ENCODE measurements at places on chromosomes 13 and 19.

- DNase-seq: no peak
These were observed 17.1 kb downstream of the ZNF823 start for GRCh38 chr19:11721681-11722080.

DNA sequence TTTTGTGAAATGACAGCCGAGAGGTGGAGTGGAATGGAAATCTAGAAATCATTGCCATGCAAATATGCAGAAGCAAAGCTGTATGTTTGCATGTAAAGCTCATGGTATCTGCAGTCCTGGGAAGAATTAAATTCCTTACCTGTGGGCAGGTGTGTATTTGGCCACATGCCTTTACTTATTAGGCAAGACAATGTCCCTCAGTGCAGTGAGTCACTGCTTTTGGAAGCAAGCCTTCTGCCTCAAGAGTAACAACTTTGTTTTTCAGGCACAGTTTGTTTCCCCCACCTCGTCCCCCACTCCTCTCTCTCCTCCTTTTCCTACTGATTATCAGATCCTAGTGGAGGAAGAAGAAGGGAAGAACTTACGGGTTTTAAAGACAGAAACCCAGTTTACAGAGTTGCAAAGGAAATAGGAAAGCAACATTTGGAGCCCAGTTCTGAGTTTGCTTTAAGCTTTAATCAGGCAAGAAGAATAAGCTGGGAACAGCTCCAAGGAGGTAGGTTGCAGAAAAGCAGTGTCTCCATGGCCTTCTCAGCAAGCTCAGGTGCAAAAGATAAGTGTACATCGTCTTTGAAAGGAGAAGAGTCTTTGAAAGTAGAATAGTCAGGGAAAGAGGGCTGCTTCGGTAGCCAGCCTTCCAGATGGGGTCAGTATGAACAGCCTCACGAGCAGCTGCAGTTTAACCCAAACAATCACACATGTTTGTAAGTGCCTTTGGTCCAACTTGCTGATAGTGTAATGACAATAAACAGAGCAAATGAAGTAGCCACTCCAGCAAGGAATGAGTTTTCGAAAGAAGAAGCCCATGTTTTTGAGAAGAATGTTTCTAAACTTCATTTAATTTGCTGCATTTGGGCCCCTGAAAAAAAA is 190.1 kb downstream of the KLF5 start:
- DNase-seq: no peak

DNA sequence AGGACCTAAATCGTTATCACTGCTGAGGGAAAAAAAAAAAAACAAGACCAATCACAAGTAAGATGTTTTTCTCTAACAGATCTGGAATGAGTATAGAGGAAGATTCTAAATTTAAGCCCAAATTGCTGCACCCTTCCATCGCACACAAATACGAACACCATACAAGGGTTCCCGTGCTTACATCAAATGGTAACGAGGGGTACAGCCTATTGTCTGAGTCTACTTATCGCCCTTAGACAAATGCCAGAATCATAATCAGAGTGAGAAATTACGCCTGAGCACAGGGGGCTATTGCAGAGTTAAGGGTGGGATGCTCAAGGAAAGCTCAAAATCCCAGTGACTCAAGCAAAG is 603 bp downstream of the ZC3H13 start:
- DNase-seq: no peak

DNA sequence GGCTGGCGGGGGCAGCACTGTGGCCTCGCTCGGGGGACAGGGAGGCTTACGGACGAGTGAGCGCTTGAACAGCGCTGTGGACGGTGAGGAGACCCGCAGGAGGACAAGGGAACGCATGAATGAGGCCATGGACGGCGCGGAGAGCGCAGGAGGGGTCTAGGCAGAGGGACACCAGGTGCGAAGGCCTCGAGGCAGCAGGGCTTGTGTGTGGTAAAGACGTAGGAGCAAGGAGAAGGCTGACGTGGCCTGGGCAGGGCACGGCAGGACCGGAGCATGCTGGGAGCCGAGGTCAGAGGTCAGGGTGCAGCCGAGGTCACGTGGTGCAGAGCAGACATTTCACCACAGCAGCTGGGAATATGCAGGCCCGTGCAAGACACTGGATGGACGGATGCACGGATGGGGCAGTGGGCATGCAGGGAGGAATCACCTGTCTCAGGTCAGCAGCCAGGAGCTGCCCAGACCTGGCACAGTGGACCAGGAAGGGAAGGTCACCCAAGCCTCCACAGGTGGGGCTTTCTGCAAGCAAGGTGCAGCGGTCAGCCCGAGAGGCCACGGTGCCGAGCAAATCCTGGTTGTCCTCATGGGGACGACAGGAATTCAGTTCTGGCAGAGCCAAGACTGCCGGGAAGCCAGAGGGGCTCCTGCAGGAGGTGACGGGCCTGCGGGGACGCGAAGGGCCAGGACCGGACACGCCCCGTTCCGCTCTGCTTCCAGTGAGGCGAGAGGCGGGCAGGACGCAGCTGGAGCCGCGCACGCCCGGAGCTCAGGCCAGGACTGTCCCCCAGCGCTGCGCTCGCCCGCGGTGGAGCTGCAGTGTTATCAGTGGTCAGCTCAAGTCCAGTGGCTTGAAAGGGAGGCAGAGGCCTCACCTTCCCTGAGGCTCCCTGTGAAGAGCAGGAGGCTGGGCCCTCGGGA is 72.2 kb downstream of the RASA3 start:
- no peak for DNase-seq

DNA sequence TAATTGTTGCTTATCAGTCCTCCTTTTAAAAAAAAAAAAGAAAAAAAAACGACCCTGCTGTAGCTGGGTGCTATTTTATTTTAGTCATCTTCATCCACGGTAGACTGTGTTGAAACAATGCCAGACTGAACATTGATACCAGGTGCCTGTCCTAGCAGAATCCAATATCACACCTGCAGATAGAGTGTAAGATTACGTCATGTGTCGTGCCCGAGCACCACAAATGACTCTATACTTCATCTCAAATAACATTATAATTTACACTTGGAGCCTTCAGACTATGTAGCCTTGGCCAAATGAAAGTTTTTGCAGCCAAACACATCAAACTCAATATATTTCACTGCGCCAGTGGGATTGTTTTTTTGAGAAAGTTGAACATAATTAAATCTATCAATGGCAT is 410.6 kb downstream of the FGF9 start:
- DNase-seq: no peak

DNA sequence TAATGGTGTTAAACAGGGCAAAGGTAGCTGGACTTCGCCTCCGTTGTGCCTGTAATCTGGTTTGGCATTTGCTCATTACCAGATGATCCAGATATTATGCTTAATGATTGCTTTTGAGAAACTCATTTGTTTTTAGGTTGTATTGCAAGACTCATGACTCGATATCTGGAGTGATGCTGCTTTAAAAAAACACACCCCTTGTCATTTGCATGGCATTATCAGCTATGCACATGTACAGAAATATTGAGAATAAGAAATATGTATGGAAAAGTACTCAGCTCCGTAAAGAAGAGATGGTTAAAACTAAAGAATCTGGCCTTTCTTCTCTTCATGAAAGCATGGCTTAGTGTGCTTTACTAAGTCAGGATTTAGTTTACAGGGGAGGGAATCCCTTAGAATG is 95.0 kb downstream of the ARHGEF7 start:
- no peak for DNase-seq

GRCh38 chr13:60258349-60258748 is 94.6 kb upstream of the DIAPH3 start:
- DNase-seq: no peak

DNA sequence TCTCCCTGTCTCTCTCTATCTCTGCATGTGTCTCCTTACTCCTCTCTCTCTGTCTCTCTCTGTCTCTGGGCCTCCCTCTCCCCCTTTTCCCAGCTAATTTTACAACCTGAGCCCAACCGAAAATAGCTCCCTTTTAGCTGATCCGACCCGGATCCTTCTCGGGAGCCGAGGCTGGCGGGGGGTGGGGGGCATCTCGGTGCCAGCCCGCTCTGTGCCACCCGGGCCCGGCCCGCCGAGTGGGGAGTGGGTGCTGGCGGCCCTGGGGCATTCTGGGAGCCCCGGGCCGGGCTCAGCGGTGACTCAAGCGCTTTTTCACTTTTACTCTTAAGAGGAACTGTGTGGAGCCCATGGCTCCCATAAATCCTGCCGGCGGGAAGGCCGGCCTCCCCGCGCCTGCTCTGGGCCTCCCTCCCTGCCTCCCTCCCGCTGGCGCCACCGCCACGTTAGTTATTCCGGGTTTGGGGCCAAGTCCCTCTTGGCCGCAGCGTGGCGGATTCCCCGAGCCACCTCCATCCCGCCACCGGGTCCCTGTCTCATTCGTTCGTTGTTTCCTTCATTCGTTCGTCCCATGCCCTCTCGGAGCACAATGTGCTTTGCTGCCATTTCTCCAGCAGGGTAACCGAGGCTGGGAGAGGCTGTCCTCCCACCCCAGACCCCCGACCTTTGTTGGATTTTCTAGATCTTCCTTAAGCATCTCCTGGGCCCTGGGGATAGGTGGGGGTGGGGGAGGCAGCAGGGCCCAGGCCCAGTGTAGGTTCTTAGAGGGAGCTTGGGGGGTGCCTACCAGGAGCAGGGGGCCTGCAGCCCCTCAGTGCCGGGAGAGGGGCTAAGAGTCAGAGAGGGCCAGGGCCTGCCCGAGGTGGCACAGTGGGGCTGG is 3.2 kb downstream of the NFIC start:
- DNase-seq: no peak

- peak; percentile 90 for DNase-seq
These were observed 21.4 kb upstream of the ZNF181 start for GRCh38 chr19:34712395-34713261.

DNA sequence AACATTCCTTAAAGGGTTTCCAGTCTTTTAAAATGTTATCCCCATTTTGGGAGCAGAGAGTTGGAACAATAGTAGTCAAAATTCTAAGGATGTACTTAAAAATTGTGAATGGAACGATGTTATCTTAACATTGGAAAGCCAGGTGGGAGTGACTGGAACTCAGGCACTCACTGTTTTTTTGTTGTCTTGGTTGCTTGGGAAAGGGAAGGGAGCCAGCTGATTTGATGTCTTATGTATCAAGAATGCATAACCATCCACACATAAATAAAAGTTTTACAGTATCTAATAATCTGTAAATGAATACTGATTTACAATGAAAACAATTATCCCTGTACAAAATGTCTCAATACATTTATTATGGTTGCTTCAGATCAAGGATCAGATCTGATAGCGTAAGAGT is 88.7 kb downstream of the SLC10A2 start:
- no peak for DNase-seq

- peak; percentile 73 for DNase-seq
These were observed 19.6 kb downstream of the CELF5 start for GRCh38 chr19:3243819-3244700.

- no peak for DNase-seq
These were observed 51.8 kb upstream of the GPI start for GRCh38 chr19:34313188-34313587.

DNA sequence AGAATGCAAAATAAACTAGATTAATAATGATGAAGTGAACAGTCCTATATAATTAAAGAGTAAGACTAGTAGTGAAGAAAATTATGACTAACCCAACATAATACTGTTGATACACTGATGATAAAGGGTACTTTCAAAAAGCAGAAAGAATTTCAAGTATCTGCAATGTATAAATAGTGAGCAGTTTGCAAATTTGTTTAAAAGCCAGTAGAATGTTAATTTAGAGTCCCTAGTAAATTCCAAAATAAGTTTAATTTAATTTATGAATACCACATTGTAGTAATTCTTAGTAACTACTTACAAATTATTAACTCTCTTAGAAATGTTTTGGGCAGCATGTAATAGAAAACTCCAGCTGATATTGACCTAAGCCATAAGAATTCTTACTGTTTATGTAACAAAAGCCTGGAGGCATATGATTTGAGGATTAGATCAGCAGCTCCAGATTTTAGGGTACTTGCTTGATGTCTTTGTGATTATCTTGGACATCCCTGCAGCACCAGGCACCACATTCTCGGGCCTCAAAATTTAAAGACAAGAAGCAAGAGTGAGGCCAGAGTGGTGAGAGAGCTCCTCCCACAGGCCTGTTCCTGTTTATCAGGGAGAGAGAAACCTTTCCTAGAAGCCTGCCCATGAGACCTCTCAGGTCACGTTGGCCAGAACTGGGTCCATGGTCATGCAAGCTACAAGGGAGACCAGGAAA is 67.6 kb upstream of the TDRD3 start:
- peak; percentile 83 for DNase-seq

DNA sequence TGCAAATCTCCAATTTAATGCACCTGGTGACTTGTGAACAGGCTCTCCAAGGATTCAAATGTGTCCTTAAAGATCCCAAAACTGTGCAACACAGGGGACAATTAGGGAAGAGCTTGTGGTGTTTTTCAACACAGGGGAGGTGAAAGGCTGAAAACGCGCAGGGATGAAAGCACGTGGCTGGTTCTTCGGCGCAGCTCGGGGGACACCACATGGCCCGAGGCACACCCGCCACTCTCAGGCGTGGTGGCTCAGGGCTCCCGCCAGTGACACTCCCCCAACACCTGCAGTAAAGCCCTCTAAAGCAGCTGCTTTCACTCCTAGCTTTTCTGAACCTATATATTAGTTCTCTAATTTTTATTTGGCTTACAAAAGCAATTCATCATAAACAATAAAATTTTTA is 91.9 kb downstream of the SPACA7 start:
- no peak for DNase-seq

GRCh38 chr19:33661336-33661735 is 39.6 kb downstream of the CHST8 start:
- DNase-seq: no peak

- peak; percentile 14 for DNase-seq
These were observed 381.0 kb downstream of the TSHZ3 start for GRCh38 chr19:30968210-30968609.

- DNase-seq: peak; percentile 36
These were observed 13.1 kb upstream of the PLAUR start for GRCh38 chr19:43682824-43683661.

DNA sequence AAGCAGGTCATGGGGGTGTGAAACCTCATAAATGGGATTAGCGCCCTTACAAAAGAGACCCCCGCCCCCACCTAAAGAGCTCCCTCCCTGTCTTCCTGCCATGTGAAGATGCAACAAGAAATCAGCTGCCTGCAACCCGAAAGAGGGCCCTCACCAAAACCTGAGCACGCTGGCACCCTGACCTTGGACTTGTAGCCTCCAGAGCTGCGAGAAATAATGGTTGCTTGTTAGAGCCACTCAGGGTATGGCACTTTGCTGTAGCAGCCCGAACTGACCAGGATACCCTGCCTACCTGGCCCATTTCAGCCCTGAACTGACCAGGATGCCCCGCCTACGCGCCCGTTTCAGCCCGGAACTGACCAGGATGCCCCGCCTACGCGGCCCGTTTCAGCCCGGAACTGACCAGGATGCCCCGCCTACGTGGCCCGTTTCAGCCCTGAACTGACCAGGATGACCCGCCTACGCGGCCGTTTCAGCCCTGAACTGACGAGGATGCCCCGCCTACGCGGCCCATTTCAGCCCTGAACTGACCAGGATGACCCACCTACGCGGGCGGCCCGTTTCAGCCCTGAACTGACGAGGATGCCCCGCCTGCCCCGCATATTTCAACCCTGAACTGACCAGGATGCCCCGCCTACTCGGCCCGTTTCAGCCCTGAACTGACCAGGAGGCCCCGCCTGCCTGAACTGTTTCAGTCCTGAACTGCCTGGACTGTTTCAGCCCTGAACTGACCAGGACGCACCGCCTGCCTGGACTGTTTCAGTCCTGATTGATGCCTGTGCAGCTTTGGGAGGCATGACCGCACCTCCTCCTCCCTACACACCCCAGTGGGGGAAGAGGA is 120.0 kb downstream of the UQCRFS1 start:
- no peak for DNase-seq

All from OCI-M1 (cell line).